WTC11 (cell line): ENCODE measurements at places on chromosomes 3 and 15. TPM values are rescaled to one million over a fixed set of nuclear protein-coding genes. Genes with fewer than 3 reads are reported as not detected.

The DOCK3 gene
- total RNA-seq = 5.2 to 5.6 TPM (median 5.5 TPM) in 3 replicates

The UBA7 gene
- total RNA-seq = 1.2 to 1.9 TPM (median 1.6 TPM) in 3 replicates

DNA sequence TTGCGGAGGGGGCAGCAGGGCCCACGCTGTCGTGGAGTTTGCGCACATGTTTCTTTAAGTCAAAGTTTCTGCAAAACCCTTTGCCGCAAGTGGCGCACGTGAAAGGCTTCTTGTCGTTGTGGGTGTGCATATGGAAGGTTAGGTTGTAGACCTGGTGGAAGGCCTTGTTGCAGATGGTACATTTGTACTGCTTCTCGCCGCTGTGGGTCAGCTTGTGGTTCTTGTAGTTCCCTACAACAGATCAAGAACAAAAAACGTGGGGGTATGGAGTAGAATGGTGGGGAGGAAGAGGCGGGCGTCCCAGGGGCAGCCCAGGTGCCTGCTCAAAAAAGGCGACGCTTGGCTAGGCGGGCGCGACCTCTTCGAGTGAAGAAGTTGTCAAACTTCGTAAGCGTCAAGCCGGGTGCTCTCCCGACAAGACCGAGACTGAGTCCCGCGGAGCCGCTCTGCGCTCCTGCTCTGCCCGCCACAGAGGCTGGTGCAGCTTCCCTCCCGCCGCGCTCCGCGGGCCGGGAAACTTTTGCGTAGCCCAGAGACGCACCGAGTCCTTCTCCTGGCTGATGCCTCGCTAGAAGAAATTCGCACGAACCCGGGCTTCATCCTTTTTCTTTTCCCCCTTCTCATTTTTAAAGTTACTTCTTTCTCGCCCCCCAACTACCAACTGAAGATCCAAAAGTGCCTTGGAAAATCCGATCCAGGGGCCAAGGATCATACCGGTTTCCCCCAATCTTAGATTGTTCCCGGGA lies 3.1 kb downstream of the FEZF2 start:
- peaks cover 84% of the 10 kb centered on the region for H3K4me1 ChIP-seq
- peaks cover 100% of the 10 kb centered on the region for H3K27me3 ChIP-seq
- H3K36me3 ChIP-seq = peaks cover 2% of the 10 kb centered on the region; the same call in 1 of the 2 replicates
- peak; percentile 61 for DNase-seq
- no peak overlapping the region for H3K27ac ChIP-seq
- H3K4me3 ChIP-seq = peak overlapping the region; percentile 71

- H3K4me3 ChIP-seq = no peak overlapping the region; the same call in 1 of the 2 replicates
- DNase-seq = no peak
- H3K36me3 ChIP-seq = no peaks in the 10 kb centered on the region
These were observed 9.4 kb upstream of the ADCY5 start for GRCh38 chr3:123458255-123458654.

GRCh38 chr3:73216310-73216709 lies 154.9 kb downstream of the EBLN2 start:
- H3K36me3 ChIP-seq = 0 out of 2 replicates have a peak, but pooled peaks cover 3% of the 10 kb centered on the region
- H3K27me3 ChIP-seq = no peaks in the 10 kb centered on the region
- no peak overlapping the region for H3K27ac ChIP-seq
- no peak overlapping the region for H3K4me3 ChIP-seq

- no peak for DNase-seq
- no peaks in the 10 kb centered on the region for H3K27me3 ChIP-seq
- H3K4me3 ChIP-seq = no peak overlapping the region
These were observed 48.8 kb downstream of the SENP7 start for GRCh38 chr3:101464235-101464634.

DNA sequence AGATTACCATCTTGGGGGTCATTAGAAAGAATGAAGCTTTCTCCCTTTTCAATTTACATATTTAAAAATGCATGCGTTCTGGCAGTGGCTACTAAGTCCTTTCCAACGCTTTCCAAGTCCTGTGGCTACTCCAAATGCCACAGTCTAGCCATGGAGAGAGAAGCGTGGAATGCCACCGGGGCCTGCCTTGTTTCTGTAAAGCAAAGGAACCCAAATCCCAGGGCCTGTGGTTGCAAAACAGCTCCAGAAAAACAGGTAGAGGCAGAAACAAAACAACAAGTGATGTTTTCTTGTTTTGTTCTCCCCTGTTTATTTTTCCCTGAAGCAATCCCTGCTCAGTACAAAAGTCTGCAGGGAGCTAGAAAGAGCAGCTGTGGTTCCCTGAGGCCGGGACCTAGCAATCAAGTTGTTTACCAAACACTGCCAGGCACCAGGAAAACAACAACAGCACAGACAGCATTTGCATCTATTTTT lies 85.5 kb downstream of the FOXP1 start:
- peak; percentile 36 for DNase-seq
- peaks cover 57% of the 10 kb centered on the region for H3K4me1 ChIP-seq
- H3K27ac ChIP-seq = peak overlapping the region; percentile 80
- peak overlapping the region; percentile 11; the same call in 1 of the 2 replicates for H3K4me3 ChIP-seq
- no peaks in the 10 kb centered on the region for H3K27me3 ChIP-seq
- peaks cover 4% of the 10 kb centered on the region for H3K36me3 ChIP-seq

DNA sequence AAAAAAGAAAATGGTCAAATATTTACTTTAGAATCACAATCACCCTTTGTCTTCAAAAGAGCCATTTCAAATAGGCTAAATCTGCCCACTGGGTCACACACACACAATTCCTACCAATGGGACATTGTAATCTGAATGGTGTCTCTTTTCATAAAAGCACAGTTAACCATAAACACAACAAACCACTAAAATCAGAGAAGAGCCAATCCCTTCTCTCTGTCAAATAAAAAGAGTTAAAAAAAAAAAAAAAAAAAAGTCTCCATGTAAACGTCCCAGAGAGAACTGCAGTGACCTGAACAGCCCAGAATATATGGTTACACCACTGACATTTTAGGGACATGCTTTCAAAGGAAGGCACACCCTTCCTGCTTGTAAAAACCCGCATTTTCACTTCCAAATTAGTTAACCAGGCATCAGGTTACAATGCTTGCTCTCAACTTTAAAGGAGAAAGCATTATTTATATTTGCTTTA lies 63.7 kb downstream of the PRICKLE2 start:
- H3K4me3 ChIP-seq = no peak overlapping the region
- peaks cover 64% of the 10 kb centered on the region for H3K4me1 ChIP-seq

GRCh38 chr3:111639316-111639715 lies 44.2 kb upstream of the ZBED2 start:
- peaks cover 10% of the 10 kb centered on the region for H3K4me1 ChIP-seq
- peaks cover 5% of the 10 kb centered on the region; the same call in 1 of the 2 replicates for H3K27me3 ChIP-seq
- peaks cover 13% of the 10 kb centered on the region for H3K36me3 ChIP-seq
- H3K4me3 ChIP-seq = no peak overlapping the region
- DNase-seq = no peak

- peaks cover 8% of the 10 kb centered on the region for H3K36me3 ChIP-seq
- peaks cover 60% of the 10 kb centered on the region for H3K4me1 ChIP-seq
- H3K27me3 ChIP-seq = peaks cover 7% of the 10 kb centered on the region
- H3K4me3 ChIP-seq = no peak overlapping the region
- peak overlapping the region; percentile 99 for H3K27ac ChIP-seq
These were observed 159.6 kb downstream of the LRRK1 start for GRCh38 chr15:101078669-101079323.
